Aorta (tissue), 5 donors: ENCODE measurements at places on chromosomes 16 and 17. TPM values are rescaled to one million over a fixed set of nuclear protein-coding genes. Genes with fewer than 3 reads are reported as not detected.

DNA sequence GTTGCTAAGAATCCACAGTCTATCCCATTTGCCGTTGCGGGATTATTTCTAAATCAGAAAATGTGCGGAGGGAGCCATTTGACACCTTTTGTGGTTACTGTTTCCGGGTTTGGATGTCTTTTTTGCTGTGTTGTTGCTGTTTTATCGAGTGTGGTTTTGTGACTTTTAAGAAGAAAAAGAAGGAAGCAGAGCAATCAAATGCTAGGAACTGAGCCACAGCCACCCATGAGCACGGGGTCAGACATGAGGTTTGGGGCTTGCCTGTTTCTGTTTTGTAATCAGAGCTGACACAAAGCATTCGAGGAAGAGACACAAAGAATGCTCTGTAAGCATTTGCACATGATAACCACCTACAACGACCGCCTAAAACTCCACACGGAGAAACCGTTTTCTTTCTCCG is 53.1 kb upstream of the CHMP6 start:
- H3K4me3 ChIP-seq, result no peak overlapping the region
- no peaks in the 10 kb centered on the region for H3K27me3 ChIP-seq
- H3K4me1 ChIP-seq, result no peaks in the 10 kb centered on the region
- peak; percentile 51 for DNase-seq
- no peaks in the 10 kb centered on the region for H3K36me3 ChIP-seq

DNA sequence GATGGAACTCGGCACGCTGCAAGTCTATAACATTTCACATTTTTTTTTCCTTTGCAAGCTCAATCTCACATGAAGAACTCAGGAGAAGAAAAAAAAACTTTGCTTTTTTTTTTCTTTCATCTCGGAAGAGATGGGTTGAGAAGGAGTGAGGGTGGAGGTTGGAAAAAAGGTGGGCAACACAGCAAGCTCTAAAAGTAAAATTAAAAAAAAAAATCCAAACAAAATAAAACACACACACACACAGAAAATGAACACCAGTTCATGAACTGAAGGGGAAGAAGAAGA is 2.5 kb downstream of the MAF start:
- H3K27ac ChIP-seq, result no peak overlapping the region
- H3K27me3 ChIP-seq, result no peaks in the 10 kb centered on the region
- H3K4me3 ChIP-seq, result peak overlapping the region; percentile 73
- no peaks in the 10 kb centered on the region for H3K36me3 ChIP-seq
- H3K4me1 ChIP-seq, result no peaks in the 10 kb centered on the region

DNA sequence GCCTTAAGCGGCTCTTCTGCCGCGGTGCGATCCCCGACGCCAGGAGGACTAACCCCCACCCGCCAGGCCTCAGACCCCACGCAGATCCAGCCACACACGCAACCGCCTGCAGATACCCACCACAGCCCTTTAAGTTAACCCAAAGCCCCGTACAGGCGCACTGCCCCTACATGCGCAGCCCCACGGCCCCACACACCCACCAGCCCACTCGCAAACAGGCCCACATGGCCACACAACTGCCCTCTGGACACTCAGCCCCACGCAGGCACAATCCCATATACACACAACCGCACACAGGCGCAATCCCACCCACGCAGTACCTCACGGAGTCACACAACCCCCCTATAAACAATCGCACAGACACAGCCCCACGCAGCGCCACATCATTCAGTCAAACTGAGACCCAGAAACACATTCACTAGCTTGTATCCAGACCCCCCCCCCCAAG is 41.7 kb downstream of the RAI1 start:
- no peaks in the 10 kb centered on the region for H3K36me3 ChIP-seq
- H3K27me3 ChIP-seq, result no peaks in the 10 kb centered on the region
- H3K4me1 ChIP-seq, result peaks cover 3% of the 10 kb centered on the region
- H3K27ac ChIP-seq, result no peak overlapping the region

DNA sequence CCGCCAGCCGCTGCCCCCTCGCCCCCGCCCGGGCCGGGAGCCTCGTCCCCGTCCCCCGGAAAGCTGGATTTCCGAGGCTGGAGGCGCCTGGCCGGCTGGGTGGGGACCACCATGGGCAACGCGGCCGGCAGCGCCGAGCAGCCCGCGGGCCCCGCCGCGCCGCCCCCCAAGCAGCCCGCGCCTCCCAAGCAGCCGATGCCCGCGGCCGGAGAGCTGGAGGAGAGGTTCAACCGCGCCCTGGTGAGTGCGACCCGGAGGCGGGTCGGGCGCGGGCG is 266 bp downstream of the FMNL1 start:
- no peaks in the 10 kb centered on the region for H3K4me1 ChIP-seq
- H3K36me3 ChIP-seq, result no peaks in the 10 kb centered on the region
- no peak for DNase-seq
- no peaks in the 10 kb centered on the region for H3K27me3 ChIP-seq
- peak overlapping the region; percentile 31 for H3K4me3 ChIP-seq
- no peak overlapping the region for H3K27ac ChIP-seq

Gene CLEC18A
- total RNA-seq, result 3.0 TPM

DNA sequence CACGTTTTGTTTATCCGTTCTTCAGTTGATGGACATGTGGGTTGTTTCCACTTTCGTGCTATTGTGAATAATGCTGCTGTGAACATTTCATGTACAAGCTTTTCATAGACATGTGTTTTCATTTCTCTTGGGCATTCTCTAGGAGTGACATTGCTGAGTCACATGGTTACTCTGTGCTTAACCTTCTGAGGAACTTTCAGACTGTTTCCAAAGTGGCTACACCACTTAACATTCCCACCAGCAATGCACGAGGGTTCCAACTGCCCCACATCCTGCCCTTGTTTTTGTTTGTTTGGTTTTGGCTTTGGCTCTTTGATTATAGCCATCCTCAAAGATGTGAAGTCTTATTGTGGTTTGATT is 14.2 kb upstream of the PEMT start:
- H3K4me1 ChIP-seq, result no peaks in the 10 kb centered on the region
- no peaks in the 10 kb centered on the region for H3K36me3 ChIP-seq
- H3K27ac ChIP-seq, result no peak overlapping the region
- H3K4me3 ChIP-seq, result no peak overlapping the region
- no peaks in the 10 kb centered on the region for H3K27me3 ChIP-seq

DNA sequence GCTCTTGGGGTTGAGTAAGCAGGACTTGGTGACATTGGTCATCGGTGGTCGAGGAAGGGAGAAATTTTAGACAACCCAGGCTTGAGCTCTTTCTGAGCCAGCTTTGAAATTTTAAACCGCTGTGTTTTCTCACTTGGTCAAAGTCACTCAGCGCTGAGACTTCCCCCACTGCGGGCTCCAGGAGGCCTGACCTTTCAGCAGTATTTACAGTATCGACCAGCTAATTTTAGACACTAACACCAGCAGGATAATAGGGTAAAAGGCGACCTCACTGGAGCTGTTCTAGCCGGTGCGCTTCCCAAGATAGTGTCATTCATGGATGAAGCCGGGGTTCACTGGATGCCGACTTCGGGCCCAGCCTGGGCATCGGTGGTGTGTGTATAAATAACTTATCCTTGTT is 29.7 kb upstream of the WSCD1 start:
- no peak overlapping the region for H3K4me3 ChIP-seq
- H3K27ac ChIP-seq, result no peak overlapping the region
- DNase-seq, result no peak
- no peaks in the 10 kb centered on the region for H3K4me1 ChIP-seq
- H3K36me3 ChIP-seq, result no peaks in the 10 kb centered on the region

Gene TP53TG3
- total RNA-seq, result not detected

DNA sequence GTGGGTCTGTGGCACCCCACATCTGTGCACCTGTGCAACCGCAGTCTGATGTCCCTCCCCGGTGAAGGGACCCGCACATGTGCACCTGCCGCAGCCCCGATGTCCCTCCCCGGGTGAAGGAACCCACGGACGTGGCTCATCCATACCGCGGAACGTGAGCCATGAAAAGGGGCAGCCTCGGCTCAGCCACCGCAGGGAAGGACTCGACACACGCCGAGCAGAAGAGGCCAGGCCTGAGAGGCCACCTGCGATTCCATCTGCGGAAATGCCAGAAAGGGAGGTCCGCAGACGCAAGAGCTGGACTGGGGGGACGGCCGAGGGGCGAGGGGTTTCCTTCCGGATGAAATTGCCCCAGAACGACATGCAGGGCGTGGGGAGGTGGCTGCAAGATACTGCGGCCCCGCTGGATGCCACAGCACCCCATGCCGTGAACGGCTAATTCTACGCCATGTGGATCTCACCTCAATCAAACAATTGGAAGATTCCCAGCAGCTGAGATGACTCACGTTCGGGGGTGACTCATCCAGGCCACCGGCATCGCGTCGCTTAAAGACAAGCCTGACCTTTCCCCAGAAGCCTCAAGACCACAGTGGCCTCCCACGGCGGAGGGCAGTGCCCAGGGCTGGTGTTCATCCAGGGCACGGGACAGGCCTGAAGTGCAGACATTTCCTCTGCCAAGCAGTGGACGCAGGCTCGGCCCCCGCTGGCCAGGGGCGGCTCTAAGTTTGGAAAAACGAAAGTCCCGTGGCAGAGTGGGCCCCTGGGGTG is 21.0 kb downstream of the SOX8 start:
- H3K27me3 ChIP-seq, result no peaks in the 10 kb centered on the region
- no peaks in the 10 kb centered on the region for H3K4me1 ChIP-seq
- no peak for DNase-seq
- no peak overlapping the region for H3K4me3 ChIP-seq
- no peaks in the 10 kb centered on the region for H3K36me3 ChIP-seq

Gene ALOX12
- not detected for total RNA-seq

Gene CDRT4
- 19.5 TPM for total RNA-seq

GRCh38 chr16:83302853-83303252 is 504.9 kb upstream of the HSBP1 start:
- H3K27ac ChIP-seq, result no peak overlapping the region
- H3K4me3 ChIP-seq, result no peak overlapping the region
- no peaks in the 10 kb centered on the region for H3K27me3 ChIP-seq
- DNase-seq, result no peak

Gene FSCN2
- 3.1 TPM for total RNA-seq

DNA sequence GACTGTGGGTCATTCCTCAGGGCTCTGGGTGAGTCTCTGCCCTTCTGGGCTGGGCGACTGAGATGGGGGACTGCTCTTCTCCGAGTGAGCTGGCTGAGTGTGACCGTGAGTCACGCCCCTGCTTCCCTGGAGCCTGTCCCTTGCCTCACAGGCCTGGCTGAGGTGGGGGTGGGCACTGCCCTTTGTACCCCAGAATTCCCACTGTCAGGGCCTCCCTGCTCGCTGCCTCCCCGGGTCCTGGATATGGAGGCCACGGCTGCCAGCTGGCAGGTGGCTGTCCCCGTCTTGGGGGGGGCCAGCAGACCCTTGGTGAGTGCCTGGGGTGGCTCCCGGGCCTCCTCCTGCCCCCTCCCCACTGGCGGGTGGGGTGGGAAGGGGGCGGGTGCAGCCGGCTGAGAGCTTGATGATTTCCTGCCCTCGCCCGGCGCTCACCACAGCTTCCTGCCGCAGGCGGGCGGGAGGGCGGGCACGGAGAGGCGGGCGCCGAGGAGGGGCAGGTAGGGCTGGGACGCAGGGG is at the start of gene LAT:
LAT (plus strand) TSS at position 434 of the 517 bp plus-strand sequence. CDS start 366 bp downstream, outside the sequence.
- no peaks in the 10 kb centered on the region for H3K27me3 ChIP-seq
- H3K4me1 ChIP-seq, result no peaks in the 10 kb centered on the region
- no peaks in the 10 kb centered on the region for H3K36me3 ChIP-seq
- H3K4me3 ChIP-seq, result no peak within 1 kb of the TSS
